ENCODE measurements at places on chromosomes 11 and 22.

GRCh38 chr22:43208703-43209522 is 22.0 kb upstream of the TTLL12 start:
- no peak for DNase-seq

DNA sequence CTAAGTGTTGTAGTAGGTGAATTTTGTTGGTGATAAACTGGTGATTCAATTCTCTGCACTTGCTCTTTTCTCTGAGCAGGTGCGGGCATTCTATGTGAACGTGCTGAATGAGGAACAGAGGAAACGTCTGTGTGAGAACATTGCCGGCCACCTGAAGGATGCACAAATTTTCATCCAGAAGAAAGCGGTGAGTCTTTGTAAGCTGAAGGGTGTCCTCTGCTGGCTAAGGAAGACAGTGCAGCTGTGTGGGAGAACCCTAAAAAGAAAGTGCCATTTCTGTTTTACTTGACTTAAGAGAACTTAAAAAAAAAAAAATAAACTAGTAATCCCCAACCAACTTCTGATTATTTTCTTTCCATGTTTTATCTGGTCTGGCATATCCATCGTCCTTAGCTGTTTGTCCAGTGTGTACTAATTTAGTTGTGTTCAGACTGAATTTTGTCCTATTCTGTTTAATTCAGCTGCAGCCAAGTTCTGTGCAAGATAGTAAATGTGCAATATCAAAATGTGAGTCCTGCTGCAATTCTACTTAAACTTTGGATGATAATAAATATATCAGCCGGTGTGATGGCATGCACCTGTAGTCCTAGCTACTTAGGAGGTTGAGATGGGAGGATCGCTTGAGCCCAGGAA is 29.6 kb downstream of the CAT start:
- DNase-seq: no peak

DNA sequence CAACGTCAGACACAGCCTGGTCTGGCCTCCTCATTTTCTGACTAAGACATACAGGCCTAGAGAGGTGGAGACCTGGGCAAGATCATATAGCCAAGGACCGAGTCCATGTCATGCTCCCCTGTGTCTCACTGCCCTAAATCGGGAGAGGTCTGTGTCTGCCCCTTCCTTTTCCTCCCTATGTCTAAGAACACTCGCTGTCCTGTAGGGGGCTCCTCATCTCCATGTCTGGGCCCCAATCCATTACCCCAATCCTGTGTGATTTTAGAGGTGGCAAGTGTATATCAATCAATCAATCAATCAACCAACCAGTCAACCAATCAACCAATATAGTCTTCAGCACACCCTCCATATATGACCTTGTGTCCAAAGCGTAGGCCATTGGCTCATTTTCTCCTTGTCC is 125.7 kb downstream of the KIRREL3 start:
- no peak for DNase-seq

DNA sequence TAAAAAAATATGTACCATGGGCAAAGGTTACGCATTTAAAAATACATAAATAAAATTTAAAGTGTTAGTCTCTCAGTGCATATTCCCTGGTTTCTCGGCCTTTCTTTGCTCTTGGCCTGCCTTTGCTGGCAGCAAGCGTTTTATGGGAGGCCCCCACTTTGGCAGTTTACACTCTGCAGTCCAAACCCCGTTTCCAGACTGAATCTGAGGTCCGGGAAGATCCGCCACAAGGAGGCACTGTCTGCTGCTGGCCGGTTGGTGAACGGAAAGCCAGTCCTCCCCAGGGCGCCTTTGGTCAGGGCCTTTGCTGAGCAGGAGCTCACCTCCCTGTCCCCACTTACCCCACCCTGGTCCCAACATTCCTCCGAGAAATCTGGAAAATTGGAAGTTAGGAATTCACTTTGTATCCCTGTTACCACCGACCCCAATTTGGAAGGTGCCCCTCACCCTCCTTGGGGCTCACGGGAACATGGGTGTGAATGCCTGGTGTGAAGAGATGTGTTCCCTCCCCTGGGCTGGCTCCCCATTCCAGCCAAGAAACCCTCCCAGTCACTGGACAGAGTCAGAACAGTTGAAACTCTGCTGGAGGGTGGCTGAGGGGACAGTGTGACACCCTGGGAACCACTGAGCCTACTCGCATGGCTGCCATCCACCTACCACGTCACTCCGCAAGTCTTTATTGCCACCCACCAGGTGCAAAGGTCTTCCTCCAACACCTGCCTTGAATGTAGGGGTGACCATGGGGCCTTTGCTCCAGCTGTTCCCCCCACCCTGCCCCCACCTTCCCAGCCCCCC is 9.4 kb upstream of the SF1 start:
- DNase-seq: no peak

- no peak for DNase-seq
Measured at GRCh38 chr22:38491707-38492348, 14.3 kb downstream of the DDX17 start.

- DNase-seq: no peak
Measured at GRCh38 chr11:37560991-37561390, 963.0 kb upstream of the RAG2 start.

GRCh38 chr22:35914665-35915476 is 113.8 kb downstream of the RBFOX2 start:
- DNase-seq: peak; percentile 21

DNA sequence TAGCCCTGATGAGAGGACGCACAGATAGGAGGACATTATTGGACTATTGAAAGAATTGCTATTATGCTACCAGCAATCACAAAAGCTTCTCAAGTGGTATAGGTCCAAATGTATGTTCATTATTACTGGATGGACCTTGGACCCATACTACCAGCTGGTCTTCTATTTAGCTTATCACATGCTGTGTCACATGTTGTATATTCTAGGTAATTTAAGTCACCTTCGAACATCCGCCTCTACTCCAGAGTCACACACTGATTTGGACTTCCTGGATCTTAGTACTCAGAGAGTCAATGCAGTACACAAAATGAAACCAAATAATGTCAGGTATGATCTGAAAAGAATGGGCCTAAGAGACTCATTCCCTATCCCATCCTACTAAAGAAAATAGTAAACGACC is 534.0 kb upstream of the API5 start:
- DNase-seq: no peak

- no peak for DNase-seq
Measured at GRCh38 chr11:57251037-57251436, 14.0 kb upstream of the APLNR start.

GRCh38 chr11:125586623-125587022 is 6.0 kb upstream of the STT3A start:
- DNase-seq: no peak

GRCh38 chr22:48537343-48537680 is 1290.4 kb downstream of the BRD1 start:
- peak; percentile 47 for DNase-seq

DNA sequence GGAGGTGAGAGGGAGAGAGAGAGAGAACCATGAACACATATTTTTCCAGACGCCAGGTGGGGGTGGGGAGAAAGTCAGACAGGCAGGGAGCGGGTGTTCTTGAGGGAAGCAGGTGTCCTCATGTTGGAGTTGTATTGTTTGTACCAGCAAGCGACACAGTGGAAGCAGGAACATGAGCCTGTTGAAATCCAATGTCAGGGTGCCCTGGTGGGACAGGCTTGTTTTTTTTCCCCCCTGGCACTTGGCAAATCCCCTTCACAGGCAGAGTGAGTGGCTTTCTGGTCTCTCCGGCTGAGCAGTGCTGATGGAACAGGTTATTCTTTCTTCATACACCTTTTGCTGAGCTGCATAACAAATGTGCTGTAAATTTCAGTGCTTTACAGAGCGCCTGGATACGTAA is 125.6 kb downstream of the GRIK4 start:
- no peak for DNase-seq

DNA sequence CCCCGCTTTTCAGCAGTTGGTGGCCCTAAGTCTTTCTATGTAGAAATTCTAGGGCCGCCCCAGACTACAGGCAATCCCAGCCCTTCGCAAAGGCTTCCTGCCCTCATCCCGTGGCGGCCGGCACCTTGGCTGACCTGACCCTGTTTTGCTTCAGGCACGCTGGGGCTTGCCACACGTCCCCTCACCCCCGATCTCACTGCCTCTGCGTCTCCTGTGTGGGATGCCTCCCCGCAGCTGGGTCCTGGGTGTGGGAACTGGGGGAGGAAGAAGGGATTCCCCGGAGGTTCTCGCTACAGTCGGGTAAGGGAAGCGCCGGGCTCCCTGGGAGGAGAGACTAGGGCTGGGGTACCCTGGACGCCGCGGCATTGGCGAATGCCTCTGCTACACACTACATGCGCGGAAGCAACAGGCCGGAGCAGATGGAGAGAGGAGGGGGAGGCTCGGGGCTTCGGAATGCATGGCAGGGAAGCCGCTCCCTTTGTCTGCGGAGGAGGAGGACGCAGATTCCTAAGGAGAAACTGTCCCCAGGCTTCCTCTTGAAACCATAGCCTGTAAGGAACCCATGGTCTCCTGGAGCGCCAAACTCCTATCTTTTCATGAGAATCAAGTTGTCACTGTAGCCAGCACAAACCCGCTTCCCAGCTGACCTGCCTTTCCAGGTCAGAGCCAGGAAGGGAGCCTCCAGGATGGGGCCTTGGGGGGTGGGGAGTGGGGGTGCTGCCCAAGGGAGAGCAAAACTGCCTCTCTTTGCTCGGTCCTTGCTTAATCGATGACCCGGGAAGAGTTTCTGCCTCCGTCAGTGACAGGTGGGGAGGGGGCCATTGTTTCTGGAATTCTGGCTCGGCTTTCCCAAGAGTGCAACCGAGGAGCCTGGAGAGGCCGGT is 1.4 kb downstream of the DTX4 start:
- peak; percentile 26 for DNase-seq

GRCh38 chr11:86301742-86302091 is 323 bp upstream of the HIKESHI start:
- DNase-seq: no peak

DNA sequence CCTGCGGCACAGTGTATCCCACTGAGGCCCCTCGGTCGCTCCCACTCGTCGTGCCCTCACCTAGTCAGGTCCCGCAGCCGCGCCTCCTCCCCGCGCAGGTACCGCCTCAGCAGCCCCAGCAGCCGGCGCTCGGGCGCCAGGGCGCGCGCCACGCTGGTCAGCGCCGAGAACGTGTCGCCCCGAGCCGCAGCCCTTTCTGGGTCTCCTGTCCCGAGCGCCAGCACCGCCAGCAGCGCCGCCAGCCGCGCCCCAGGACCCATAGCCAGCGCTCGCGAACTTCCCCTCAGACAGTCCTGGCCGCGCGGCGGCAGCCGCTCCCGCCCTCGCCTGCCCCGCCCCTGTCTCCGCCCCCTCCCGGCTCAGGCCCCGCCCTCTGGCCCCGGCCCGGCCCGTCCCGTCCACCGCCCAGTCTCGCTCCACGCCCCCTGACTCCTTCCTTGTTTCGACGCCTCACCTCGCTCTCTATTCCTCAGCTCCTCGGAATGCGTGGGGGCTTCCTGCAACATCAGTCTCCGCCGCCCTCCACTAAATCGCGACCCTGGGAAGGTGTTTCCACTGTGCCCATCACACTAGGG is at the start of gene P4HA3:
Gene P4HA3 (minus strand): TSS at position 289 of the 575 bp plus-strand sequence. CDS start 29 bp downstream, at position 260.
- DNase-seq: no peak

GRCh38 chr22:21457023-21457787 is 10.0 kb upstream of the TMEM191C start:
- DNase-seq: no peak

GRCh38 chr11:118939953-118940598 is 14.3 kb upstream of the BCL9L start:
- DNase-seq: no peak

Measured in hypothalamus (tissue), 51 donors.